ENCODE measurements at places on chromosomes 2 and 18. TPM values are rescaled to one million over a fixed set of nuclear protein-coding genes. Genes with fewer than 3 reads are reported as not detected.
A peak's percentile ranks its signal among the peaks of the same experiment; 100 is the strongest.

DNA sequence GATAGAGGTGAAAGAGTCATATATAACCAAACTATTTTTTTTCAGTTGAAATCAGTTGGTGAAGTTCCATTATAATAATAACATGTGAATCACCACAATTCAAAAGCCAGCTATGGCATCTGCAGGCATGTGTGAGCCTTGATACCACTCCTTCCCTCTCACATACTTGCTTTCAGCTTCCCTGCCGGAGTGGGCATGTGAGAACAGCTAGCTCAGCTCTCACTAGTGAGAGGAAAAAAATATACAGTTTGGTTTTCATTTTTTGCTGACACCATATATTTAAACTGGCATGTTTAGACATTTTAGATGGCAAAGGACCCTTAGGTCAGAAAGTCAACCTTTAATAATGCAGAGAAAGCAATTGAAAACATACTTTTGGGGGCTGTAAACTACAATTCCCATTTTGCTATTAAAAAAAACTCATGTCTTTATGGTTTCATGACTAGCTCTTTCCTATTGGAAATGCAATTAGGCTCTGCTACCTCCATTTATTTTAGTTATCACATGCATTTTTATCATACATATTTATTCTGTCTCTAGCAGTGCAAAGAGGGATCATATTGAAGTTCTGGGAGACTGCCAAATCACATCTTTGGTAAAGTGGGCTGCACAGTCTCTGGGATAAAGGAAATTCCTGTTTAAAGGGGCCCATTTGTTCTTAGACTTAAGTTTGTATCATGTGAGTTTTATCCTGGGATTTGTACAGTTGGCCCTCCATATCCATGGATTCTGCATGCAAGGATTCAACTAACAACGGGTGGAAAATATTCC, 33.2 kb upstream of the SLC40A1 start:
- no peaks in the 10 kb centered on the region for H3K36me3 ChIP-seq
- H3K27me3 ChIP-seq, result no peaks in the 10 kb centered on the region
- H3K27ac ChIP-seq, result no peak overlapping the region
- no peak for DNase-seq

DNA sequence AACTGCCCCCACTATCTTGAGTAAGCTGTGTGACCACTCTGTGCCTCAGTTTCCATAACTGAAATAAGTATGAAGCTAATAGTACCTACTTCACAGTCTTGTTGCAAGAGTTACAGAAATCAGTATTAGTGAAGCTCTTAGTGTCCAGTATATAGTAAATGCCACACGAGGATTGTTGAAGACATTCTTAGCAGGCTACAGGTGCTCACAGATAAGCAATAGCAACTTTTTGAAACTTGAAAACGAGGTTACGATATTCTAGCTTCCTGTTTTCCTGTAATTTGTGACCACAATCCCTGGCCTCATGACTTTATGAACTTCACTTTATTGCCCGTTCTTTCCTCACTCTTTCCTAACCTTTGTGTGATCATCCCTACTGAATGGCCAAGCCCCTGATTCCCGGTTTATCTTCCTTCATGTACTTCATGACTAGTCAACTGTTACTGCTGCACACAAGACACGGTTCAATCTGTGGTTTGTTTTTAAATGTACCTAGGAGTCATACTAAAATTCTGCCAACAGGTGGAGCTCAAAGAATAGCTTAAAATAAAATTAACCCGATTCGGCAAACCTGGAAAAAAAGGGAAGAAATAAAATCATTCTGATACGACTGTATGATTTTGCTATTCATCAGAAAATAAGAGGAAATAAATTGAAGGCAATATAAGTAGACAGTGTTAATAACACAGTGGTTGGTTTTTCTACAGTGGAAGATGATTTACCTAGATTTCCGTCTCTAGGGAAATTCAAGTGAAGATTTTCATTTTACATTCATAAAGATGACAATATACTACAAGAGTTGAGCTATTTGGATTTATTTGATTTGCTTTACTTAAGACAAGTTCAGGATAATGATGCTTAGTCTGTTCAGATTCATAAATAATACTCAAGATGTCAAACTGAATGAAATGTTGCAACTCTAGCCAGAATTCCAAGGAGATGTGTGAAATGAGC, 38.1 kb upstream of the STAT1 start:
- H3K4me1 ChIP-seq, result peaks cover 15% of the 10 kb centered on the region
- no peak overlapping the region for H3K4me3 ChIP-seq
- no peak overlapping the region for H3K27ac ChIP-seq
- H3K36me3 ChIP-seq, result no peaks in the 10 kb centered on the region
- H3K27me3 ChIP-seq, result no peaks in the 10 kb centered on the region

DNA sequence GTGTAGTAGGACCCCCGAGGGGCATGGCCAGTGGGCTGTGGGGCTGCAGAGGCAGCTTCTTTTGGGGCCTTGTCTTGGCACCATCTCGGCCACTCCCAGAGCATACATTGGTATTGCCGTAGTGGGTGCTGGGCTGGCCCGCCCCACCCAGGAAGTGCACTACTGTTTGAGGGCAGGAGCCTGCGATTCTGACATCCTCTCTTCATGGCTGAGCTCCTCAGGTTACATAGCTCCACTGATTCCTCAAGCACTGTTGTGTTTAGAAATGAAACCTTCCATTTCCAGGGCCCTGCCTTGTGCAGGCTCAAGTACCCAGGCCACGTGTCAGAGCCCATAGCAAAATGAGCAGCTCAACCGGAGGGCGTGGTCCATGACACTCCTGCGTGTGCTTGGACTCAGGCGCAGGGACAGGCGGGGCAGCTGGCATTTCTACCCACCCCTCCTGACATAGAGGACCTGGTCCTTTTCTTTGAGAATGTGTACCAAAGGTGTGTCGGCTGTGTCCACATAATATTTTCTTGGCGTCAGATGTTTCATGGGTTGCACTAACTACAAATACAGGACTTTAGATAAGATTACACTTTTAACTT, 67.9 kb downstream of the DGKD start:
- peaks cover 4% of the 10 kb centered on the region for H3K36me3 ChIP-seq
- peak; percentile 69 for DNase-seq
- peaks cover 30% of the 10 kb centered on the region for H3K4me1 ChIP-seq
- peak overlapping the region; percentile 64 for H3K27ac ChIP-seq
- H3K27me3 ChIP-seq, result no peaks in the 10 kb centered on the region
- H3K4me3 ChIP-seq, result no peak overlapping the region

GRCh38 chr2:217622205-217623060, 380.4 kb downstream of the TNS1 start:
- H3K4me1 ChIP-seq, result no peaks in the 10 kb centered on the region
- H3K27me3 ChIP-seq, result no peaks in the 10 kb centered on the region
- no peaks in the 10 kb centered on the region for H3K36me3 ChIP-seq
- no peak overlapping the region for H3K27ac ChIP-seq
- no peak overlapping the region for H3K4me3 ChIP-seq
- no peak for DNase-seq

GRCh38 chr2:29035016-29035745, 39.1 kb downstream of the PCARE start:
- H3K27me3 ChIP-seq, result no peaks in the 10 kb centered on the region
- no peak for DNase-seq
- H3K4me1 ChIP-seq, result peaks cover 13% of the 10 kb centered on the region
- no peak overlapping the region for H3K27ac ChIP-seq
- no peaks in the 10 kb centered on the region for H3K36me3 ChIP-seq

DNA sequence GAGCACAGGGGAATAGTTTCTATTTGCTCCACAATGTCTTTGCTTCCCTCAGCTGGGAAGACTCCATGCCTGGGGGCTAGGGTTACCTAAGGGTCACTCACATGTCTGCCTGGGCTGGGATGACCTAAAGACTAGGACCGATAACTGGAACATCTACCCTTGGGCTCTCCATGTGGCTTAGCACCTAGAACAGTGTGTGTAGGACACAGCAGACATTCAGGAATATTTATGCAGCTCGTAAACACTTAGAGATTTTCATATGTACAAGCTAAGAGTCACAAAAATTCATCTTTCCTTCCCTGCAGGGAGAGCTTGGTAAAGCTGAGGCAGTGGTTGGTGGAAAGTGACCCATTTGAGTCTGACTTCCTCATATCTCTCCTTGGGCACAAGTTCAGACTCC, 55.8 kb downstream of the FBLN7 start:
- H3K27me3 ChIP-seq, result no peaks in the 10 kb centered on the region
- no peak overlapping the region for H3K4me3 ChIP-seq
- no peaks in the 10 kb centered on the region for H3K36me3 ChIP-seq
- no peak for DNase-seq

DNA sequence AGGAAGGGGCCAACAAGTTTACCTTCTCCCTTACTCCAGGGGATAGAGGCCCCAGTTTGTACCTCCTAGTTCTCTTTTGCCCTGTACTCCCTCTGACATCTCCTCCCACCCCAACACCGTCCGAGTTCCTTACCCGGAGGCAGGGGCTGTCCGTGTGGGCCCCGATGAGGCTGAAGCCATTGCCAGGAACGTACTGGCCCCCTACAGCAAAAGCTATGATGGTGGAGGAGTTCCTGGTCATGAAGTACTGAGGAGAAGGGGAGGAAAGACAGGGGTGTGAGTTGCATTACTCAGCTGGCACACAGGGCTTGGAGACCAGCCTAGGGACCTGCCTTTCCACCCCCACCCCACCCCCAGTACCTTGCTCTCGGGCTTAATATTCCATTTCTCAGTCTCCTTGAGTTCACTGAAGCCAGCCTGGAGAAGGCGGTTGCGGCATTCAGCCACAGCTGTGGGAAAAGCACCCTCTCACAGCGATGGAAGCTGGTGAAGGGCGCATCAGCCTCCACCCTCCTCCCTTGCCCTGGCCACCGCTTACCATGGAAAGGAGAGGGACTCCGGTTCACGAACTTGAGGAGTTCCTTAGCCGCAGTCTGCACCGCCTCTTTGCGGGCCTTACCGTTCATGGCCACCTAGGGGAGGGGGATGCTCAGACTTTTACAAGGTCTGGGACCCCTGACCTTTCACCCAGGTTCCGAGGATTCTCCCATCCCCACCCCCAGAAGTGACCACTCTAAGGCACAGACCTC, 1.0 kb downstream of the DNPEP start:
- no peak overlapping the region for H3K27ac ChIP-seq
- peaks cover 39% of the 10 kb centered on the region for H3K36me3 ChIP-seq
- peaks cover 11% of the 10 kb centered on the region for H3K4me1 ChIP-seq
- H3K4me3 ChIP-seq, result peak overlapping the region; percentile 85
- no peaks in the 10 kb centered on the region for H3K27me3 ChIP-seq

DNA sequence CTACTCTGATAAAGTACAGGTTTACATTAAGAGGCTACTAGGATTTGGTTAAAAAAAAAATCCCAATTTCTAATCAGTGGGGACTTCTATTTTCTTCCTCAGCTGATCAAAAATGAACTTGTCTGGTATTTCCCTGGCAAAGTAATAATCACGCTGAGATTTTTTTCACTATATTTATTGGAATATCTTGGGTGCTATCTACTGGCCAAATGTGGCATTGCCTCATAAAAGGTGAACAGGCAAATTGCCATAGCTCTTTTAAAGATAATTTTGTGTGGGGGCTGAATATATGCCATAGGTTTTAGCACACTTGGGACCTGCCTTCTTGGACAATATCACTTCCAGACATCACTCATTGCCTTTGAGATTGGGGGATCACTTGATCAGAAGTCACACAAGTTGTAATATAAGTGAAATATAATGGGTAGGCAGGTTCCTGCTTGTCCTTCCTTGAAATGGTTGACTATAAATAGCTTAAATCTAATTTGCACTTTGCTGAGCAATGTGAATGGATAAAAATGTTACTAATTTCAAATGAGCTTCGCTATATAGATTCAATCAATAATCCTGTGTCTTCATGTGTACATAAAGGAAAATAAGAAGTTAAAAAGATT, 7.0 kb upstream of the NXPH2 start:
- DNase-seq, result no peak
- H3K4me1 ChIP-seq, result no peaks in the 10 kb centered on the region
- H3K36me3 ChIP-seq, result no peaks in the 10 kb centered on the region

DNA sequence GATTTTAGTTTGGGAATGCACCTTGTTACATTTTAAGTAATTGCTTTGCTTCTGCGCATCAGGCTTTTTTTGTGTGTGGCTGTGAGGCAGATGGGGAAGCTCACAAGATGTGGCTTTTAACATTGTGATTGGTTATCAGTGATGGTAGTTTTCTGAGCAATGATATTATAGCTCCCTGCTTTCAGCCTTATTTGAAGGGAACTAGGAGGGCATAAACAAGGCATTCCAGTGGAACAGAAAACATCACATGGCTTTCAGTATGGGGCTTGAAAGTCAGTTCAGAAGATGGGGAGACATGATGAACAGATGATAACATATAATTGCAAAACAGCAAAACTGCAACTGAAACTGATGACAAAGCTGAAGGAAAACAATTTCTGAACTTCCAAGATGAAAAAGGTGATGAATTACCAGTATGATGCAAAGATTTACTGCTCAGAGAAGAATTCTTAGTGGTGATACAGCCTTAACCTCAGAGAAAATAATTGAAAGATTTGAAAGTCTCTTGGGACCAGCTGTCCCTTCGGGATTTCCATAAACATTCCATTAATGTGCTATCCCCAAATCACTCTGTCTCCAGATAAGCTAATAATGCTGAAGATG, 439.7 kb downstream of the RND3 start:
- H3K36me3 ChIP-seq, result no peaks in the 10 kb centered on the region
- no peak for DNase-seq
- no peak overlapping the region for H3K4me3 ChIP-seq

DNA sequence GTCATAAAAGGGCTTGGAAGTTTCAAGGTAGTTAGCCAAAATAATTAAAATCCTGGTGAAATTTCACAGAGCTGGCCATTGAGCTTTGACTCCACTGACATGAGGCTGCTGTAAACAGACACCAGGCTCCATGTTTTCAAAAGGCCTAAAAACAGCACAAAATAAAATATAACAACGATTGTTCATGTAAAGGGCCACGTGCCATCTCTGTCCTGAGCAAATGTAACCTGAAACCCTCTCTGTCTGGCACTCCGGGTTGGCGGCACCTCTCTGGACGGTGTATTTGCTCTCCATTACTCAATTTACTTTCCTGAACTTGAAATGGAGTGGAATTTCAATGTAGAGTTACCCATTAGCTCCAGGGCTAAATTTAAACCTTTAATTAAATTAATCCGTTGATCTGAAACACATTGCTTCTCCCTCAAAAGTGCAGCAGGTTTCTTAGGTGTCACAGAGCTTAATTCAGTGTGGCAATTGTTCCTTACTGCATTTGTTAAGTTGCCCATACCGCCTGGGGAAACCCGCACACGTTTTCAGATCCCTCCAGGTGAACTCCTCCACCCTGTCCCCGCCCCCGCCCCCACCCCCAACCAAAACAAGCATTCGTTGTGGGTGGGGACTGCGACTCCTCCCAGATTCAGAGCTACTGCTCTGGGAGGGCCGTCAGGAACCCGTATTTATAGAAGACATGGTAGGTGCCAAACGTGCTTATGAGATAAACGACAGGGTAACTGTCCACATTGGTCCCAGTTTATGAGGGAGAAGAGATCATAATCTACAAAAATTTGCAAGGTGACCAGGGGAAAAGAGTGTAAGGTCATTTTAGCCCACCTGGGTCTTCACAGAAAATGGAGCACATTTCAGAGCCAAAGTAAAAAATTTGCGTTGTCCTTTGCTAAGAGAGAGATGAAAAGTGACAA, 1.2 kb upstream of the CABLES1 start:
- H3K4me1 ChIP-seq, result peaks cover 21% of the 10 kb centered on the region
- DNase-seq, result no peak
- no peaks in the 10 kb centered on the region for H3K36me3 ChIP-seq

The TEKT4 gene
- 0.05 TPM for total RNA-seq

The ACTG2 gene
- total RNA-seq, result 0.61 TPM

Measured in thymus (tissue), 14 donors.